ENCODE measurements at places on chromosomes 3 and 15.

DNA sequence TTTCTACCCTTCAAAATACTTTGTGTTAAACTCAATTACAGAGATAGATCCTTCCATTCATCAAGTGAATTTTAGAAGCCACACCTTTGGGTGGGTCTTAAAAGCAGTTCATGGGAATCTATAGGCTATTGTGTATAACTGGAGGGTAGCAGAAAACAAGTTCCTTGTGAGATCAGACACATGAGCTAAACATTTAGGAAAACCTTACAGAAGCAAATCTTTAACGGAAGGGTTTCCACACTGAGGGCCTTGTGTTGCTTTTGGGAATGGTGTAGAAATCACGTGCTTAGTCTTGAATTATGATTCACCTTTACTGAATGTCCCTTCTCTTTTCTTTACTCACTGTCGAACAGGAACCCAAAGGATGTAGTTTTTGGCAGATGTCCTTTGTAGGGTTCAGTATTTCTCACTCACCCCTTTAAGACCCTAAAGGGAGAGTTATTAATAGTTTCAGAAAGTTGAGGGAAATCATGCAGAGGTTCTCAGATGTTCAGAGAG lies 257.3 kb upstream of the CTDSPL start:
- DNase-seq, result no peak

DNA sequence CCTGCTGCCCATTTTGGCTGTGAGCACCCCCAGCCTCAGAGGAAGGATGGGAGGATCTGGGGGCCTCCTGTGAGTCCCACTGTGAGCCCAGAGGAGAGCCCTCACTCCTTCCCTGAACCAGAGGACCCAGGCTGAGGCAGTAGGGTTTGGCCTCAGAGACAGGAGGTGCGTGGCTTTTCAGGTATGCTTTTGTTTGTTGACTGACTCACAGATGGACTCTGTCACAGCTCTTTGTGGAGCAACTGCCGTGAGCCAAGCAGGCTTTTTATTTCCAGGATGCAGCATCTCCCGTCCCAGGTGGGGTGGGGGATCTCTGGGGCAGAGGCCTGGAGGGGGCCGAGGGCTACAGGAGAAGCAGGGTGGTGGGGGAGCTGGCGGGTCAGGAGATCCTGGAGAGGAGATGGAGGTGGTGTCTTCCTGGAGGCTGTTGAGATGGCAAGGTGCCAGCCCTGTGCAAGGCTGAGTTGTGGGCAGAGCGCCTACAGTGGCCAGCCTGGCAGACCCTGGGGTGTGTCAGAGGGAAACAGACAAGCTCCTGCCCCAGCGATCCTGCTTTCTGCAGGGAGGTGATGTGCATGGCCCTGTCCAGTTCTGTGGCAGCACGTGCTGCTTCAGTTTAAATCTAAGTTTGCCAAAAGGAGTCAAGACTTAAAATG lies 24.0 kb downstream of the PLXNA1 start:
- no peak for DNase-seq

GRCh38 chr3:50381383-50381782 lies 22.1 kb upstream of the TMEM115 start:
- no peak for DNase-seq

DNA sequence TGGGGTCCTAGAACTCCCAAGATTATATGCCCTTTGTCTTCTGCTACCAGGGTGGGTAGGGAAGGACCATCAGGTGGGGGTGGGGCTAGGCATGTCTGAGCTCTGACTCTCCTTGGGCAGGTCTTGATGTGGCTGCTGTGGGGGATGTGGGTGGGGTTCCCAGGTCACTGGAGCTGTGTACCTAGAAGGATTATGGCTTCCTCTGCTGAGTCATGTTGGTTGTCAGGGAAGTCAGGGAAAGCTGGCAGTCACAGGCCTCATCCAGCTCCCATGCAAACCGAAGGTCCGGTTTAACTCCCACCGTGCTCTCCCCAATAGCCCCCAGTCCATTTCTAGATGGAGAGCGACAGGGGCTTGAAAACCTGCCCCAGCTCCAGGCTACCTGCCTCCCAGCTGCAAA lies 35.2 kb downstream of the EID1 start:
- DNase-seq, result no peak

- DNase-seq, result no peak
Observed at GRCh38 chr3:31573036-31573779, 40.5 kb downstream of the STT3B start.

DNA sequence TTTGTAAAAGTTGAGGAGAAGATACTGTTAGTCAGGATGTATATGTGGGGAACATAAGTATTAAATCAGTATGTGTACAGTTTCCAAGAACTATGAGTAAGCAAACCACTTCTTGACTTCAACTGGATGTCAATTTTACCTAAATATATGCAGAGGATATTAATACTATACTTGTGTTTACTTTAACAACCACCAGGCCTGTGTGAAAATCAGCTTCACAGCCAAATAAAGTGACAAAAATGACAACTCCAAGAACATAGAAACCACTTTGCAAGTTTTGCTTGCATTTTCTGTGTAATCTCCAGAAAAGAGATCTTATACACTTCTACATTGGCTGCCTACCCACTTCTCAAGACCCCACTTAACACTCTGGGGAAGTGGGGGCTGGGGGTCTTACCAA lies 293.3 kb upstream of the RORA start:
- no peak for DNase-seq

DNA sequence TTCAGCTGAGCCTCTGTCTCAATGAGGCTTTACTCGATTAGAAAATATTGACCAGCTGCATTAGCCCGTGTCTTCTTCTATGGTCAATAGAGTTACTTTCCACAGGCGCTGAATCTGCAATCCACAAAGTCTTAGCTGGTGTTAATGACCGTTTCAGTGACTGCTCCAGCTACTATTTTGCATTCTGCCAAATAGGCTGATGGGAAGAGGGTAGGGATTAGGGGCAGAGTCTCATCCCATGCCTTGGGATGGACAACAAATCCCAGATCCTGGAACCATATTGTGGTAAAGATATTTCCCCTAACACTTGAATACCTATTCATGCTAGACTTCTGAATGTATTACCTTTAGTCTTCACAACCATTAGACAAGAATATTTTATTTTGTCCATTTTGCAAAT lies 29.5 kb upstream of the MAGI1 start:
- DNase-seq, result no peak

GRCh38 chr3:149977386-149977785 lies 6.7 kb upstream of the PFN2 start:
- no peak for DNase-seq

GRCh38 chr3:172209333-172210321 lies 170.2 kb downstream of the FNDC3B start:
- DNase-seq, result no peak

DNA sequence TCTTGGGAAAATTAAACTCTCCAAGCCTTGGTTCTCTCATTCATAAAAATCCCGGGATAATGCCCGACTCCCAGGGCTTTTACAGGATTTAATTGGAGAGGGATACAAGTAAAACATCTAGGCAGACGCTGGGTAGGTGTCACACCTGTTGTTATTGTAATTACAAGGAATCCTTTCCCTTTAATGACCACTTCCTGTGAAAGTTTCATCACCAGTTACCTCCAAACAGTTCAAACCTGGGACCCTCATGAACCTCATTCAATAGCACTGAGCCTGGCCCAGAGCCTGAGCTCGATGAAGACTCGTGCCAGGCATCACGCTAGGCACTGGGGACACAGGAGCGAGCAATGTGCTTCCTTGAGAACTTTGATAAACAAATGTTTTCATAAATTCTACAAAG lies 2.1 kb upstream of the RYK start:
- DNase-seq, result no peak

DNA sequence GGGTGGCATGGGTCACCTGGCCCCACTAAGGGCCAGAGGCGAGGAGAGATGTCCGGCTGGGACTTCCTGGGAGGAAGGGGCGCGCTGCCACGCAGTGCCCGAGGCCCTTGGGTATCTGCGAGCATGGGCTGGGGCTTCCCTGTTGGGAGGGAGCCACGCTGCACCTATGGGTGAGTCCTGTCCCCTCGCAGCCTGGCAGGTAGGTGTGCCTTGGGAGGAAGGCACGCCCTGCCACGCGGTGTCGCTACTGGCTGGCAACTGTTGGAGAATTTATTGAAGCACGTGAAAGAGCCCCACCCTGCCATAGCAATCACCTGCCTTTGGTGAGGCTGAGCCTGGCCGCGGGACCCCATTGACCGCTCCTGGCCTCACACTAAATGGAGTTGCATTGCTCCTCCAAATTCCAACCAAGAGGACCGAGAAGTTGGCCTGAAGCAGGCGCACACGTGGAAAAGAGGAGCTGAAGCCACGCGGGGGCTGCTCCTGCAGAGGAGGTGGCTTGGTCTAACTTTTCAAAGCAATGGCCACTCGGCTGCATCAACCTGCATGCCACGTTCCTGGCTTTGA lies 134.2 kb downstream of the TJP1 start:
- no peak for DNase-seq

GRCh38 chr3:193452338-193452737 lies 73.8 kb upstream of the ATP13A5 start:
- DNase-seq, result no peak

DNA sequence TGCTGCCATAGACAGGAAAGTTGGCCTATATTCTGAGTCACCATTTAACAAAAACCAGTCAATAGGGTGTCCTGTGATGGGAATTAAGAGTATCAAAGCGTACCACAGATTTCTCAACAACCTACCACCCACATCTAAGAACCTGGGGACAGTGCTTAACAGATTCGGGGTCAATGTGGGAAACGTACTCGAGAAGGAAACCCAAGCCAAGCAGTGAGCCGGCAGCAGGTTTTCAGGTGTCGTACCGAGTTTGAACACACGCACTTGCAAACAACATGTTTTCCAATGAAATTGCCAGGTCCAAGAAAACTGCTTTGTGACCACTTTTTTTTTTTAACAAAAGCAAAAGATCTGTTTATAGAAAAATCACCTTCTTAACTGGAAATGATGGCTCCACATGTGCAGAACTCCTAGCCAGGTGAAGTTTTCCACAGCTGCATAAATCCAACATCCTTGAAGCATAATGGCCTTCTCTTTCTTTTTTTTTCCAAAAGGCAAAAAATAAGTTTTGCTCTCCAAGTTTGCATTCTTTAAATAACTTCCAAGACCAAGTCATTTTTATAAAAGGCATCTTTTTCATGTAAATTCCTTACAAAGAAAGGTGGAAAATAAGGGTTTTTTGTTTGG lies 45.7 kb downstream of the ADAMTS17 start:
- DNase-seq, result no peak

- no peak for DNase-seq
Observed at GRCh38 chr15:42154212-42154941, 2.1 kb downstream of the PLA2G4F start.

- peak; percentile 74 for DNase-seq
Observed at GRCh38 chr15:55279746-55280351, 9.8 kb downstream of the RAB27A start.

DNA sequence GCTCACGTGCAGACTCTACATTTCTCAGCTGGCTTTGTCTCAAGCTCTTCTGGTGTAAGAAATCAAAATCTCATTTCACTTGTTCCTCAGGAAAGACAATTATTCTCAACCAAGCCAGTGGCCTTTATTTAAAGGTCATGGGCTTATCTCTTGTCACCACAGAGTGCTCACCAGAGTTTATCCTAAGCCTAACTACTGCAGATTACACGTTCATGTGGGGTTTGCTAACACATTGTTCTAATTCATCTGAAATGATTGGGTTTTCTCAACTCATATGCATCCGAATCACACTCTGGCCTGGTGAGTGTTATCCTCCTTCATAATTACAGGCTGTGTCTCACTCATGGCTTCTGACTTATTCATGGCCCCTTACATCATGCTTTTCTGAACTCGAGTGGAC lies 83.3 kb upstream of the TSC22D2 start:
- no peak for DNase-seq

- DNase-seq, result no peak
Observed at GRCh38 chr15:60009124-60009960, 5.2 kb downstream of the FOXB1 start.

GRCh38 chr15:37133602-37134001 lies 33.3 kb upstream of the MEIS2 start:
- DNase-seq, result no peak

DNA sequence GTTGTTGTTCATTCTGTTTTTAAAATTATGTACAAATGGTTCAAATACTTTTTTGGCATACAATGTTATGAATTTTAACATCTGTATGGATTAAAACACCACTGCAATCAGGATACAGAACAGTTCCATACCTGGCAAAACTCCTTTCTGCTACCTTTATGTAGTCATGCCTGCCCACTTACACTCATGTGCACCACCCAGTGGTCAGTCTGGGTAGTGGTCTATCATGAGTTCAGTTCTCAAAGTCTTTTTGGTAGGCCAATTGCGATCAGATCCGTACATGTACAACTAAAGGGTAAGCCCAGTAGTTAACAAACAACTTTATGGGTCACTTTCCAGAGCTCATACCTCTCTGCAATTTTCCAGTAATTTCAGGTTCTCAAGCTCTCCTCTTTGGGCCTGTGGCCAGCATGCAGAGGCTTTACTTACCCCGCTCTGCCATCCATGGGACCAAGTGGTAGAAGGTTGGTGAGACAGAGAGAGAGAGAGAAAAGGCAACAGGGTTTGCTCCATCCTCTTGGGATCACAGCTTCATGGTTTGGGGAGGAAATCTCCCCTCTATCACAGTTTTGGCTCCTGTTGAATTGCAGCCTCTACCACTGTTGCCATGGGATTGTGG lies 63.9 kb upstream of the FAM98B start:
- DNase-seq, result peak; percentile 48

- DNase-seq, result no peak
Observed at GRCh38 chr15:79743032-79743431, 153.8 kb downstream of the MTHFS start.

- no peak for DNase-seq
Observed at GRCh38 chr3:160061525-160061924, 72.9 kb downstream of the IL12A start.

DNA sequence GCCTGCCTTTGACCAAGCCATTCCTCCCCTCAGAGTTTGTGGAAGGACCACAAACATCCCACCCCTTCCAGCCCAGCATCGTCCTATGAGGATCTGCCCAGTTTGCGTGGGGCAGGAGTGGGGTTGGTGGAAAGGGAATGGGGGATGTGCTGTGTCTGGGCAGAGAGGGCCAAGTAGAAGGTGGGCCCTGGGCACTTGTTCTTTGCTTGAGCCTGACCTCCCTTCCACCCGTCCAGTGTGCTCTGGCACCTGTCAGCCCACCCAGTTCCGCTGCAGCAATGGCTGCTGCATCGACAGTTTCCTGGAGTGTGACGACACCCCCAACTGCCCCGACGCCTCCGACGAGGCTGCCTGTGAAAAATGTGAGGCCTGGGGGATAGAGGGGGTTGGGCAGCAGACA lies 10.3 kb downstream of the SPINT1 start:
- DNase-seq, result no peak

DNA sequence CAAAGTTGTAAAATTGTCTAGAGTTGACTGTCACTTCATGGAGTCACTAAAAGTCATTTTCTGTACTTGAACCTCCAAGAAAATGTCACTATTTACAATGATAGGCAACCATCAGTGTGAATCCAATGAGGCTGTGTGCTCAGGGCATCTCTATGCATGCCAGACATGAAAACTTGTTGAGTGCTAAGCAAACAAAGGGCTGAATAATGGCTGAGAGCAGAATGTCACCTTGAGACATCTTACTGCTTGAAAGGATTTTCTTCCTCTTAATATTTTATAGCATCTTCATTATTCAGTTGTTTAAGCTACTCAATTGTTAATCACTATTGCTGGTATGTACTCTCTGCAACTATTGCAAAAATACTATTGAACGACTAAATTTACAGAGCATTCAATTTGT lies 184.7 kb downstream of the PLCH1 start:
- no peak for DNase-seq

GRCh38 chr3:23455775-23456174 lies 252.6 kb downstream of the UBE2E2 start:
- no peak for DNase-seq

GRCh38 chr3:172096881-172097420 lies 57.6 kb downstream of the FNDC3B start:
- DNase-seq, result no peak

GRCh38 chr3:1082108-1082507 lies 10.7 kb upstream of the CNTN6 start:
- DNase-seq, result no peak

Data from CD4-positive, alpha-beta T cell treated with Interleukin-21 for 1 hour (primary cell).